CD4-positive, alpha-beta T cell treated with Interleukin-2 at 100 ng/mL for 4 hours (primary cell): ENCODE measurements at places on chromosomes 2 and 18.

DNA sequence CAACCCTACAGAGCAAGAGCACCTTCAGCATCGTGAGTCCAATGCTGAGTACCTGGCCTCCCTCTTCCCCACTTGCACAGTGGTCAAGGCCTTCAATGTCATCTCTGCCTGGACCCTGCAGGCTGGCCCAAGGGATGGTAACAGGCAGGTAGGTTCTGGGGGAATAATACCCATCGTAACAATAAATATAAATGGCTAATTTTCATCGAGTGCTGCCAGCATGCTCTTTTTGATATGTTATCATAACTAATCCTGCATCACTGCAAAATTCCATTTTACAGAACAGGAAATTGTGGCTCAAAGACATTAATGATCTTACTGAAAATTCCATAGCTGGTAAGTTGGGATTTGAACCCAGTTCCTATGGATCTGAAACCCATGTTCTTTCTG is 22.2 kb downstream of the STEAP3 start:
- no peak for DNase-seq

- peak; percentile 45 for DNase-seq
Measured at GRCh38 chr18:31819106-31819924, 58.6 kb upstream of the SLC25A52 start.

- DNase-seq: no peak
Measured at GRCh38 chr2:235636546-235636945, 142.7 kb downstream of the AGAP1 start.

GRCh38 chr2:164766216-164766953 is 75.2 kb downstream of the COBLL1 start:
- DNase-seq: no peak

DNA sequence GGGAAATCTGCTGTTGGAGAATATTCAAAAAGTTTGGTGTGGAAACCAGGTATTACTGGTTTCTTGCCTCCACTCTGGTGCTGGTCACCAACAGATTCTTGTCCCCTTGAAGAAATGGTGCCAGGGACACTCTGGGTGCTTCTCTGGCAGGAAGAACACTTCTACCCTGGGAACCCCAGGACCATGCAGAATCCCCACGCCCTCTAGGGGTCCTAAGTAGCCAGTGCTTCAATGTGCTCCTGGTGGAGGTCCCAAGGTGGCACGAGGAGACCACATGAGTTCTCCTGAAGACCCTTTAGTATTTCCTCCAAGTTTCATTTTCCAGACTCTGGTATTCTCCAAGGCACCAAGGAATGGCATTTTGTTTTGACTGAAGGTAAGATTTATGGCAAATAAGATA is 380.6 kb downstream of the TSN start:
- peak; percentile 2 for DNase-seq

- DNase-seq: no peak
Measured at GRCh38 chr2:232395586-232395985, 11.1 kb upstream of the ALPG start.

GRCh38 chr2:70083344-70084156 is 3.7 kb upstream of the PCBP1 start:
- DNase-seq: peak; percentile 80

DNA sequence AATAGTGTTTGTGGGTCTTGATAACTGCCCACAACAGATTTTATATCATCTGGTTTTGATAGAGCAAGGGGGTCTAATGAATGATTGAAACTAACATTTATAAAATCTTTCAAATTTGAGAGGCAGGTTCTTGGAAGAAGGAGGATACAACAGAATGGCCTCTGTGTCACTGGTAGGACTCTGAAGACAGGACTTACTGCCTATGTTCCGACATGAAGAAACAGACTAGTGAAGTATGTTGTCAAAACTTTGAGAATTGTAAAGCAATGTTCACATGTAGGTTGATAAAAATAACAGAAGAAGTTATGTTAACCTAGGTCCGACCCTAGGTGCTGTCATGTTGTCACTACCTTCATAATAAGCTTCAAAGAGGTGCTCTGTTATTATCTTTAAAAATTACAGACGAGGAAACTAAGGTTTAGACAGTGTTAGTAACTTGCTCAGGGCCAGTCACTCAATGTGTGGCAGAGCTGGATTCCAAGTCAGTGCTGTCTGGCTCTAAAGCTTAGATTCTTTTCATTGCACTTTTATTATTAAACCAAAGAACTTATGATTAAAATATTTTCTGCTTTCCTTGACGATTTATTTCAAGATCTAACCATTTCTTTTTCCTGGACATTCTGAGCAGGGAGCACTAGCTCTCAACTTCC is 146.2 kb downstream of the RPIA start:
- DNase-seq: no peak

- DNase-seq: no peak
Measured at GRCh38 chr18:62118328-62118727, 68.5 kb downstream of the PIGN start.

DNA sequence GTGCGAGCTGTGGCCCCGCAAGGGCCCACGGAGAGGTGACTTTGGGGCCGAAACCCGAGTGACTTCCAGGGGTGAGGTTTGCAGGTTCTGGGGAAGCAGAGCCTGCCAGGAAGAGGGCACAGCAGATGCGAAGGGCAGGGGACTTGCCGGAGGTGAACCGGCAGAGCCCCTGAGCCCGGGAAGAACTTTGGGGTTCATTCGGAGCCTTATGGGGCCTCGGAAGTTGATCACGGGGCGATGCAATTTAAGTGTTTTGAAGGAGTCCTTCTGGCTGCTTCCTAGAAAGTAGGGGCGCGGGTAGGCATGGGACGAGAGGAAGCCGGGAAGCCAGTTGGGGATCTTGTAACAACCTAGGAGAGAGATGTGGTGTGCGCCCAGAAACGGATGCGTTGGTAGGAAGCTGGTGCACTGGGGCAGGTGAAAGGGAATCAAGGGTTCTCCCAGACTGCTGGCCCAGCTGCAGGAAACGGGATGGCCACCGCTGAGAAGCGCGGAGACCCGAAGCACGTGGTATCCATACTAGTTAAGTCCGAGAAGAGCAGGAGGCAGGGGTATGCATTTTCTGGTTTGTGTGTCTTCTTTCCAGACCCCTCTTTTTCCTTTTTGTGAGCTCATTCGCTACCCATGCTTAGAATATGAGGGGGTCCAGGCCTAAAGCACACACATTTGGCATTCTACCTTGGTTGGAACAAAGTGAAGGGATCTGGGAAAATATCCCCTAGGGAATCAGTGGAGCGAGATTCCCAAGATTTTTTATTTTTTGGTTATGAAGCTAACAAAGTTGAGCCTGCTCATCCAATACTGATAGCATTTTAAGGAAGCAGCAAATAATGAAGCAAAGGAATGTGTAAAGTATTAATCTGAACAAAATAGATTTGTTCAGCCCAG is 758 bp downstream of the SCLY start:
- peak; percentile 5 for DNase-seq

DNA sequence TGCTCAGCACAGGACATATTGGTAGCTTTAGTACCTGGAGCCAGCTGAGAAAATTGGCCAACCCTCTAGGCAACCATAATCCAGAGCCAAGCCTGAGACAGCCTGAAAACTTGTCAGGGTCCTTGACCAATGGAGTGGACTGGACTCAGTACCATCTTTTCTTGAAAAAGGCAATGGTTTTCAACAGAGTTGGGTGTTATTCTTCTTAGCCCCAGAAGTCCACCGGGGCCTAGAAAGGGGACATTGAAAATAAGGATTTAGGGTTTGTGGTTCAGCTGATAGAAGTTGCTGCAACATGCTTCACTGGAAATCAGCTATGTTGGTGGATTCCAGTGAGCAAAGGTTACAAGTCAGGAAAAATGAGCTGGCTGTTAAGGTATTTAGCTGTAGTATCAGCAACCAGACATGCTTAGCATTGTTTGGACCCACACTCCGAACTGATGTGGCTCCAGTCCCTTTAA is 22.1 kb upstream of the CNOT11 start:
- no peak for DNase-seq

DNA sequence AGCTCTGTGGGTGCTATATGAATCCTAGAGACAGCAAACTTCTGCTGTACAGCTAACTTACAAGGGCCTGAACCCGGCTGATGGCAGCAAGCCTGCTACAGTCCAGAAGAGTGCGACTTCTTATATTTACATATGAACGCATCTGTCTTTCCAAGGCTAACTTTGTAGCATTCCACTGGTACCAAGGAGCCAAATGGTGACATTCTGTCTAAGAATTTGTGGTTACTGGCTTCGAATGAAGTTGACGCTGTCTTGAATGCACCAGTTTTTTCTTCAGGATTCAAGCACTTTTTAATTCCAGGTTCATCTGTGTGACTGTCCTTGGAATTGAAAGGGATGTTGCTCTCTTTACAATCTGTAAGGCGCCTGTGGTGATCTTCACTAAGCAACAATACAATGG is 42.4 kb downstream of the THUMPD2 start:
- DNase-seq: no peak

GRCh38 chr2:175463589-175464310 is 282.2 kb upstream of the ATP5MC3 start:
- DNase-seq: no peak

DNA sequence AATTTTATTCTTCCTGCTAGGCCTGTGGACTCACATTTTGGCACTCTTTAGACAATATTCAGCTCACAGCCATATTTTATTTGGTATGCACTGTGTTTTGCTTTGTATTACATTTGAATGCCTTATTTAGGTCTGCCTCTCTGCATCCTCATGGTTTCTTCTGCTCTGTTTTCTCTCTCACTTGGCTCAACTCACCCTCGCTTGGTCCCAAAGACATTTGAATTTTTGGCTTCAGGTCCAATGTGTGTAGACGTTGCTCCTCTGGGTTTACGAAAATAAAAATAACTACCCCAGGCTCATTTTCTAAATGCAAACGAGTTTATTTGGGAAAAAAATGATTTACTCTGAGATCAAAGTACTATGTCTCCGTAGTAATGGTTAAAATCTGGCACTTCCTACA is 91.1 kb upstream of the REG3A start:
- DNase-seq: no peak

GRCh38 chr2:74817304-74817675 is 16.6 kb upstream of the HK2 start:
- DNase-seq: no peak

DNA sequence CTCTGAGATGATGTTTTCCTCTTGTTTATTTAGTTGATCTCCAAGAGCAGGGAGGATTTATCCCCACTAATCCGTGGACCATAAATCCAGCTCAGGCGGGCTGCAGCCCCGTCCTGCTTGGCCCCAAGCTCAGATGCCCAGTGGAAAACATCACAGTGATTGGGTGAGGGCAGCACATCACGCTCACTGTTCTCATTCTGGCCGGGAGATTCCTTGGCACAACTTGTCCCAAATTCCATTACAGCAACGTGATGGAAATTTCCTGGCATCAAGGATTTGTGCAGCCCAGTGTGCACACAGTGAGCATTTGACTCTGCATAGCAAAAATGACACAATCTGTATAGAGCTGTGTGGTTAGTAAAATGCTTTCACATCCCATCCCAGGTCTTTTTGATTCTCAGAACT is 96.8 kb downstream of the VAPA start:
- no peak for DNase-seq

DNA sequence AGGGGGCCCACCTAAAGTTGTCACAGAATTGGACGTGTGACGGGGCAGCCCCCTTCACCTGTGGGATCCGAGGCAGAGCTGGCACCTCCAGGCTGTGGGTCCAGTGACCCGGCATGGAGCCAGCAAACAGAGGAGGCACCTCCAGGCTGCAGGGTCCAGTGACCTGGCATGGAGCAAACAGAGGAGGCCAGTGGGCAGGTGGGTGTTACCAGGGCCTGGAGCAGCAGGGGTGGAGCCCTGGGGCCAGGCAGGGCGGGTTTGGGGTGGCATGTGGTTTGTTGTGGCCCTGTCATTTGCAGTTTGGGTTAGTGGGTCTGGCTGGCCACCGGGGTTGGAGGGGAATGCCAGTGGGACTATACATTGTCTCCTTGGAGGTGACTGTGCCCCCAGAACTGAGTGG is 68.2 kb downstream of the HPCAL1 start:
- no peak for DNase-seq

GRCh38 chr2:39481611-39482010 is 44.5 kb upstream of the MAP4K3 start:
- DNase-seq: no peak
